ENCODE measurements at places on chromosomes 11 and 22.

GRCh38 chr11:73235236-73235786, 17.2 kb downstream of the P2RY2 start:
- no peak for DNase-seq

DNA sequence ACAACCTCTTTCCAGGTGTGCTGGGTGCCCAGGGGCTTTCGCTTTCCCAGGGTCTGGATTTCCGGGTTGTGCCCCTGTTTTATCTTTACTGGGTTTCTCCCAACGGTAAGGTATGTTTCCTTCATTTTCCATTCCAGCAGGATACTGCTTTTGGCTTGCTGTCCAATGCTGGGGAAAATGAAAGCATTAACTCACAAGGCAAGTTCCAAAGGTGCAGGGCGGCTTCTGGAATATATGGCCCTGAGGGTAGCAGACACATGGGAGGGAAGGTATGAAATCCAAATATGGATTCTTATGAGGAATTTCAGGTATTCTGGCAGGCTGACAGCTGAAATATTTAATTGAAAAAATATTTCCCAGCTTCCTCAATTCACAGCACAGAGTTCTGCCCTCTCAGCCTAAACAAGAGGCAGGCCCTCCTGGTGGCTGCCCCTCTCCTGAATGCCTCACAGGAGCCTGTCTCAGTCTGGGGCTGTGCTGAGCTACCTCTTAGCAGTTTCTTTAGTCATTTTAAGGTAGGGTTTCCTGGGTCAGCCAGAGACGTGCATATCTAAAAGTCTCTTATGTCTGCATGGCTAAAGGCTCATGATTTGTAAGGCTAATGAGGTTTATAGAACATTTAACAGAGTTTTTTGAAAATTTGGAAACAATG, 318.6 kb upstream of the B3GAT1 start:
- DNase-seq, result no peak

DNA sequence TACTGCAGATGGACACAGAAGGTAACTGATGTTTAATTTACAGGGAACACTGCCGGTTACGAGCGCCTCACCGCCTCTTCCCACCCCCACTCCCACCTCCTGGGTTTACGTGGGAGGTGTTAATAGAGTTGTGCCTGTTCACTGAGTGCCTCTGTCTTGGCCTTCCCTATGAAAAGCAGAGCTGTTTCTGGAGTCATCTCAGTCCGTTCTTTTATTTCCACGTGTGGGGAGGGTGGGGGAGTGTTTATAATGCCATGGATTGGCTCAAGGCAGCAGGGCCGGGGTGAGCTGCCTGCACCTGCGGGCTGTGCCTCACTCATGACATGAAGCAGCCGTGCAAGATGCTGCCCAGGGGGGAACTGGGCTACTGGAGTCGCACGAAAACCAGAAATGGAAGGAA, 322.7 kb downstream of the CADM1 start:
- DNase-seq, result no peak

GRCh38 chr11:116400081-116400480, 372.7 kb downstream of the BUD13 start:
- no peak for DNase-seq

- DNase-seq, result no peak
Measured at GRCh38 chr11:873706-874105, 31.1 kb downstream of the TSPAN4 start.

- DNase-seq, result no peak
Measured at GRCh38 chr11:62777389-62777788, 6.2 kb downstream of the TAF6L start.

GRCh38 chr11:129375751-129376657, at the start of gene BARX2:
TSS of gene BARX2 (plus strand) at chr11:129375848. CDS start at chr11:129376036, 188 bp downstream.
- peak; percentile 25 for DNase-seq

GRCh38 chr11:108853864-108854263, 189.0 kb downstream of the DDX10 start:
- DNase-seq, result no peak

- DNase-seq, result no peak
Measured at GRCh38 chr11:125603207-125603606, 10.6 kb downstream of the STT3A start.

DNA sequence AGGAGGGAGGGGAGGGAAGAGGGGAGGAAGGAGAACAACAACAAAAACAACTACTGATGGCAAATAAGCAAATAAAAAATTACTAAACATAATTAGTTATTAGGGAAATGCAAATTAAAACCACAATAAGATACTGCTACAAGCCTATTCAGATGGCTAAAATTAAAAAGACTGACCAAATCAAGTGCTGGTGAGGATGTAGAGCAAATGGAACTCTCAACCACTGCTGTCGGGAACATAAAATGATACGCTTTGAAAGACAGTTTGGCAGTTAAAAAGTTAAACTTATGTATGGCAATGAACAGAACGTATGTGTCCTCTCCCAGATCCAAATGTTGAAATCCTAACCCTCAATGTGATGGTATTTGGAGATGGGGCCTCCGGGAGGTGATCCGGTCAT, 85.7 kb downstream of the PHF21B start:
- no peak for DNase-seq
